Hematopoietic multipotent progenitor cell treated with erythropoietin and hydrocortisone succinate and interleukin-3 and kit ligand, for 4 days (in vitro differentiated cells): ENCODE measurements at places on chromosomes 11 and 22.

GRCh38 chr11:73375830-73376159, 404 bp upstream of the RELT start:
- DNase-seq: no peak

GRCh38 chr22:35421121-35421520, 21.2 kb downstream of the MCM5 start:
- DNase-seq: no peak

DNA sequence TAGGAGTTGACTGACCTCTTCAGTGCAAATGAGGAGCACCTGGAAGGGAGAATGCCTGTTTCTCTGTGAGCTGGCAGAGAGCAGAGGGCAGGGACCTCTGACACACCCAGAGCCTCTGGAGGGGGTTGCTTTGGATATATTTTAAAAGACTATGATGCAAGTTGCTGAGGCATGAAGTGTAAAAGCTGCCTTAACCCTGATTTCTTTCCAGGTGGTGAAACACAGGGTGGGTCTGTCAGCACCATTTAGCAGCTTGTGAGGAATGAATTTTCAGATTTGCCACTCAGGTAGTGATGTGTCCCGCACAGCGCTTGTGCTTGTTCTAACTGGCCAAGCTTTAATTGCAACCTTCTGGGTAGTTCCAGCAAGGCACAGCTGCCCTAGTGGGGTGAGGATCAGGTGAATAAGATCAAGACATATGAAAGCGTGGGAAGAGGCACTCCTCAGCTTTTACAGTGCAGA, 90.2 kb downstream of the SWAP70 start:
- DNase-seq: no peak

GRCh38 chr11:23233075-23233474, 372.8 kb upstream of the CCDC179 start:
- DNase-seq: no peak

GRCh38 chr11:106238704-106239360, 161.4 kb downstream of the AASDHPPT start:
- no peak for DNase-seq

- DNase-seq: no peak
Observed at GRCh38 chr11:114081641-114082414, 22.3 kb downstream of the ZBTB16 start.

DNA sequence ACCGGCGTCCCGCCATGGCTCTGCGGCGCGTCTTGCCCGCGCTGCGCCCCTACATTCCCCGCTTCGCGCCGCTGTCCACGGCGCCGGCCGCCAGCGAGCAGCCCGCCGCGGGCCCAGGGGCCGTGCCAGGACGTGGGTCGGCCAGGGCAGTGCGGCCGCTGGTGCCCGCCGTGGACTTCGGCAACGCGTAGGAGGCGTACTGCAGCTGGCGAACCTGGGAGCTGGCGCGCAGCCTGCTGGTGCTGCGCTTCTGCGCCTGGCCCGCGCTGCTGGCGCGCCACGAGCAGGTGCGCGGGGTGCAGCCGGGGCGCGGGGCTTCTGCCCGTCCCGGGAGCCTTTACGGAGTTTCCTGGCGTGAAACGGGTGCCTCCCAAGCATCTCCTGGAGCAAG, 20.1 kb downstream of the DGCR6L start:
- no peak for DNase-seq

- DNase-seq: no peak
Observed at GRCh38 chr11:35223991-35224390, 85.0 kb downstream of the CD44 start.

DNA sequence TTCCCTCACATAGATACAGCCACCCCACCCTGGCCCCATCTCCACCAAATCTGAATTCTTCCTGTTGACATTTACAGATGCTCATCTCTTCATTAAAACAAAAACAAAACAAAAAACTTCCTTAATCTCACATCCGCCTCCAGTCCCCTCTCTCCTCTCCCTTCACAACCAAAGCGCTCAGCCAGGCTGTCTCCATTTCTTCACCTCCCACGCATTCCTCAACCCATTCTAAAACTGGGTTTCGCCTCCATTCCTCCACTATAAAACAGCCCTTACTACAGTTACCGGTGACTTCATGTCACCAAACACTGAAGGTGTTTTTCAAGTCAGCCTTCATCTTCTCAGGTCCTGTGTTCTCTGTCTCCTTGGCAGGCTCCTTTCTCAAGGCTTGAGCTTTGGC, 9.6 kb downstream of the BACE1-AS start:
- DNase-seq: no peak

GRCh38 chr11:72740060-72740424, 12.2 kb downstream of the ARAP1 start:
- no peak for DNase-seq

DNA sequence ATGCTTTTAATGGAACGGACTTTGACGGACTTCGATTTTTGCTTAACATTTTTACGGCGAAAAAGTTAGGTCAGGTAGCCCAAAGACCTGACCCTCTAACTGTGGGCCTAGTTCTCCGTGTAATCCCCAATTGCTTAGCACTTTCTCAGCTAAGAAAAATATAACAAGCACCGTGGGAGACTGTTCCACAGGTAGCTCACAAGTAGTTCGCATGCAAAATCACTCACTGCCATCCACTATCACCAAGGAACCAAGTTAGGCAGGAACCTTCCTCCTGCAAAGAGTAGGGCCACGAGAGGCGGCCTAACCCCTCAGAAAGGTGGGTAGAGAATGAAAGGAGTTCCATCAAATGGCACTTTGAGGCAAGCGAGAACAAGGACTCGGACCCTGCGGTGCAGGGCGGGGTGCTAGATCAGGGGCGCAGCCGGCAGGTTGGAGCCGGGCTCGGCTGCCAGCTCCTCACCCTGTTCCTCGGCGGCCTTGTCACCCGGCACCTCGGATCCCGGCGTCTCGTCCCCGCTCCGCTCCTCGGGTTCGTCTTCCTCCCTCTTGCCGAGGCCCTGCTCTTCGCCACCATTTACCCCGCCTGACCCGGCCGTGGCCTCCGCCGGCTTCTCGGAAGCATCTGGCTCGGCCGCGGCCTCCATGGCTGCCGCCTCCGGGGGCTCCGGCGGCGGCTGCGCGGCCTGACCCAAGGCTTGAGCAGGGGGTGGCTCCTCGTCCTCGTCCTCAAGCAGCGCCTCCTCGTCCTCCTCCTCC, 922 bp downstream of the HNRNPUL2 start:
- peak; percentile 29 for DNase-seq

GRCh38 chr11:127103586-127104388, 103.2 kb upstream of the KIRREL3 start:
- DNase-seq: no peak

DNA sequence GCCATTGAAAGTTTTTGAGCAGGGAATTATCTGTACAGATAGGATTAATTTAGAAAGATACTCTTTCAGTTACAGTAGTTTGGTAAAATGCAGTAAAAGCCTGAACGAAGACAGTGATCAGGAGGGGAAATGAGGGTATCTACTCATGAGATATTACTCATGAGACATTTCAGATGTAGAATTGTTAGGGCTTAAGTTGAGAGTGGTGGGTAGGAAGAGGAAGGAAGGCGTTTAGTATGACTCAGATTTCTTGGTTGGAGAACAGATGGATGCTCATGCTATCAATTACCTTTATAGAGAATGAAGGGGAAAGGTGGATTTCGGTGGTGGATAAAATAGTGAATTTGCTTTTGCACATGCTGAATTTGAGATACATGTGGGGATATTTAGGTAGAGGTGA, 15.8 kb downstream of the CCDC81 start:
- DNase-seq: no peak

- no peak for DNase-seq
Observed at GRCh38 chr11:2989006-2989405, 3.1 kb downstream of the NAP1L4 start.

GRCh38 chr11:125389339-125390166, 106.5 kb downstream of the FEZ1 start:
- DNase-seq: no peak

- DNase-seq: no peak
Observed at GRCh38 chr11:91796999-91797398, 427.6 kb upstream of the FAT3 start.

- DNase-seq: no peak
Observed at GRCh38 chr22:28111501-28112189, 192.6 kb upstream of the PITPNB start.

DNA sequence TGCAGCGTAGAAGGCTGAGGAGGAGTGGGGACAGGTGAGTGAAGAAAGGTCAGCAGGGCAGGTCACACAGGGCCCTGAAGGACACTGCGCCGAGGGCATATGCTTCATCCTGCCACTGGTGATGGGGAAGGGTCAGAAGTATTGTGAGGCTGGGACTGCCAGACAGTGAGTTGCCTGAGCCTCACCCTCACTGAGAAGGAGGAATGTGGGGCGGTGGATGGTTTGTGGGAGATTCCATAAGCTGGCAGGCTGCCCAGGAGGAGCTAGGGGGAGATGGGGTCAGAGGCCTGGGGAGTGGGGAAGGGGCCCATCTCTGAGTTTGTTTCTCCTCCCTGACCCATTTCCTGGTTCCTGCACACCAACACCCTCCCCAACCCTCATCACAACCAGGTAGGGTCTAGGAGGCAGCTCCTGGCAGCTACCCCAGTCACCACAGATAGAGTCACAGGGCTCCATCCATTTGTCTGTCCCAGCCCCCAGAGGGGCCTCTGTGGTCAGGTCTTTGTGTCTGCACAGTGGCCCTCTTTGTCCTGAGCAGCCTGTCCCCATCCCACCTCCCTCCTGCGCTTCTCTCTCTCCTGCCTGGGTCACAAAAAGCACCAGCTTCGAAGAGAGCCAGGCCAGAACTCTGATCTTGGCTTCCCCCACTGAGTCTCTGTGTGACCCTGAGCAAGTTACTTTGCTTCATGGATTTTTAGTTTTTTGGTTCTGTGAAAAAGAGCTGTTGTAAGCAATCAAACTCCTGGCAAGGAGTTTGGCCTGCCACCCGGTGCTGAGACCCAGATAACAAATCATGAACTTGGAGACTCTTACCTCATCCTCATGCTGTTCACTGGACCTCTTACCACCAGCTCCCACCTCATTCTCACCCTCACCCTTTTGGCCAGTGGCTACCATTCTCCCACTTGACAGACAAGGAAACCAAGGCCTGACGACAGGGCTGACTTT, 4.6 kb upstream of the P2RY2 start:
- DNase-seq: no peak

- DNase-seq: no peak
Observed at GRCh38 chr11:96145163-96145585, 197.8 kb downstream of the MAML2 start.

DNA sequence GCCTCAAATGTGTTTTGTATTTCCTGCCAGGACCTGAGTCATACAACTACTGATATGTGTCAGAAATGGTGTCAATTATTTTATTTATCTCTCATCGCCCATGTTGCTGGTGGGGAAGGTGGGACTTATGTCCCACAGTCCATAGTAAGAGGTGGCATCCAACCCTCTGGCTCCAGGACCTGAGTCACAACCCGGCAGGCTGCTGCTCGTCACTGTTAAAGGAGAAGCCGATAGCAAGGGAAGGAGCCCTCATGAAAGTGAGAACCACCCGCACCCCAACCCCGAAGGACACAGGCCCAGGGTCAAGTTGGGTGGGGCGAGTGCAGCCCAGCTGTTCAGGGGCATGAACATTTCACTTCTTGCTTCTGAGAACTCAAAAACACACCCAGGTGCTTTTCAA, 33.1 kb upstream of the TP53I11 start:
- DNase-seq: no peak

GRCh38 chr11:95994329-95994728, 70.4 kb upstream of the MTMR2 start:
- no peak for DNase-seq

GRCh38 chr22:30290342-30291057, 1.2 kb upstream of the CASTOR1 start:
- DNase-seq: peak; percentile 43

- no peak for DNase-seq
Observed at GRCh38 chr11:75013051-75013450, 24.3 kb downstream of the NEU3 start.

- peak; percentile 35 for DNase-seq
Observed at GRCh38 chr11:48050304-48050703, 69.9 kb downstream of the PTPRJ start.

DNA sequence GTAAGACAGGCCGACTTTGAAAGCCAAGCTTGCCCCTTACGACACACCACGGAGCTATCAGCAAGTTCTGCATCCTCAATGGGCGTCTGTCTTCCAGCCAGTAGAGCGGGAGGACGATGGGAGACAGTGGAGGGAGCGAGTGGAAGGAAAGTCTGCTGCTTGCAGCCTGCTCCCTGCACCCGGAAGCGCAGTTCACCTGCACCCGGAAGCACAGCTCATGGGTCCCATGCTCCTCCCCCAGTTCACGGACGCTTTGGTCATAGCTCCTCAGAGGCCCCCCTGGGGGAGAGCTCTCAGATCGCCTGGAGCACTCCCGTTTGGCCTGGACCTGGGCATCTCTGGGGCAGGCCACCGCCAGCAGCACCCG, 51.3 kb downstream of the FBLN1 start:
- DNase-seq: no peak

DNA sequence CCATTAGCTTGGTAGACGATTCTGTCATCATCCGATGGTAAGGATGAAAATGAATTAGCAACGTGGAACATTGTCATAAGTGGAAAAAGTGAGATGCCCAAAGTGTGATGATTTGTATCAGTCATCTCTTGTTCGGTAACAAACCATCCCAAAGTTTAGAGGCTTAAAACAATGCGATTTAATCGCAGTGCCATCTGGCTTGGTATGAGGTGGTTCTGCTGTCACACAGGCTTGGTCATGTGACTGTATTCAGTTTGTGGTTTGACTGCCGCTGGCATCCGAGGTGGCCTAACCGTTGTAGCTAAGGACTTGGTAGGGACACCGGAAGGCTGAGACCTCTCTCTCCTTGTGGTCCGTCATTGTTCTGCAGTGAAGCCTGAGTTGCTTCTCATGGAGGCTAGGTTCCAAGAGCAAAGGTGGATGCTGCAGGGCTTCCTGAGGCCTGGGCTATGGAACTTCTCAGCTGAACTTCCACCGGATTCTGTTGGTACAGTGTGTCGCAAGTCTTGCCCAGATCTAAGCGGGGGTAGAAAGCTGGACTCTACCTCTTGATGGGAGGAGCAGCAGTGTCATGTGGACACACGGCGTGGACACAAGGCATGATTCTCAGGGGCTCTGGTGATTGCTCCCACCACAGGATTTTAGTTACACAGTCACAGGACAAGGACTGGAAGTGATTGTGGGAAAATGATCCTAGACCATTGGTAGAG, 36.3 kb downstream of the BCR start:
- DNase-seq: peak; percentile 95

- peak; percentile 5 for DNase-seq
Observed at GRCh38 chr11:19345848-19346681, 105.3 kb upstream of the E2F8 start.

DNA sequence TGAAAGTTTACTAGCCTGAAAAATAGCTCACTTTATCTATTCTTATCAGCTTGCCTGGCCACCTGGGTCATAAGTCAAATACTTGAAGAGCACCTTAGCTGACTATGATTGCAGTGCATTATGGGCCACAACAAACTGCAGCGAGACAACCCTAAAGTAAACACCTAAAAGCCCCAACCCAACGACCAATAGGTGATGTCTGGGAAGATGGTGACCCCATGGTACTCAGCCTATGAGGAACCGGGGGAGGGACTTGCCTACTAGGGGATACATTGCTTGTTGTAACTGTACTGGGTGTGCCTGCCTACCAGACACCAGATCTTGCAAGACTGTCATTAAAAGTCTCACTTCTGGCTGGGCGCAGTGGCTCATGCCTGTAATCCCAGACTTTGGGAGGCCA, 35.6 kb upstream of the APOBEC3A start:
- DNase-seq: no peak

- DNase-seq: peak; percentile 79
Observed at GRCh38 chr11:103601225-103601846, 435.1 kb upstream of the DDI1 start.
